ENCODE measurements at places on chromosomes 1 and 21.

- no peak for DNase-seq
Observed at GRCh38 chr1:65255035-65255655, 54.2 kb upstream of the DNAJC6 start.

DNA sequence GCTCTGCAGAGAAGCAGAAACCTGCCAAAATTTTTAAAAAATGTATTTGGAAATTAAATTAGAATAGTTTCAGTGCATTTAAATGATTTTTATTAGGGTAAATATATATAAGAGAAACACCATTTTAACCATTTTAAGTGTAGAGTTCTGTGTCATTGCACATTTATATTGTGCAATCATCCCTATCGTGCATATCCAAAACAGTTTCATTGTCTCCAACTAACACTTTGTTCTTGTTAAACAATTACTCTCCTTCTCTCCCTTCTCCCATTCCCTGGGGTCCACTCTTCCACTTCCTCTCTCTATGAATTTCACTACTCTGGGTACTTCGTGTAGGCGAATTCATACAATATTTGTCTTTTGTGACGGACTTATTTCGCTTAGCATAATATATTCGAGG is 6.0 kb upstream of the OR2L8 start:
- DNase-seq = no peak

DNA sequence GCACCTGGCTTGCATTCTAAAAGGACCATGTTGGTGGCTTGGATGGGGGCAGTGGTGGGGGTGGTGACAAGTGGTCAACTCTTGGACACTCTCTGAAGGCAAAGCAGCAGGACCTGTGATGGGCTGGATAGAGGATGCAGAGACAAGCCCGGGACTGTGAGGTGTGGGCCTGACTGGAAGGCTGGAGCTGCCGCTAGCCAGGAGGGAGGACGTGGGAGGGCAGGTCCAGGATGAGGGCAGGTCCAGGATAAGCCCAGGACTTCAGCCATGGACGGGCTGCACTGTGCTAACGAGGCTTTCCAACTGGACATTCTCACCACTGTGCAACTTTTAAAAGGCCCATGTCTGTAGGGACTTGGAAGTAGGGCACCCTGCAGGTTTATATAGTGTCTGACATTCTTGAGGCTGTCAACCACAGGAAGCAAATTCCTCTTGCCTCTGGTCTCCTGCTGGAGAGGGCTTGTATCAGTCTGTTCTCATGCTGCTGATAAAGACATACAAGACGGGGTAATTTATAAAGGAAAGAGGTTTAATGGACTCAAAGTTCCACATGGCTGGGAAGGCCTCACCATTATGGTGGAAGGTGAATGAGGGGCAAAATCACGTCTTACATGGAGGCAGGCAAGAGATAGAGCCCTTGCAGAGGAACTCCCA is 8.3 kb upstream of the C1orf167 start:
- no peak for DNase-seq

DNA sequence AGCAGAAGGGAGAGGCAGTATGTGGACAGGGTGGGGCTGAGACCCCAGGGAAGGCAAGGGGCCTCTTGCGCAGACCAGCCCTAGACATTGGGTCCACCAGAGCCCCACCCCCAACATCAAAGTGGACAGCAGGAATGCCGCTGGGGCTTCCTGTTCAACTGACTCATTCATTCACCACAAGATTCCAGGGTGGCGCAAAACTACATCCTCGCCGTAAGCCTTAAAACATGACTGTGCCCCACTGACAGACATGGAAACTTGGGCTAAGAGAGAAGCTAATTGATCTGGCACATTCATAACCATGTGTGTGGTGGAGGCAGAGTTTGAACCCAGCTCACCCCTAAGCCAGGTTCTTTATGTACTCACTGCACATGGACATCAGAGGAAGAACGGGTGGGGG is 14.0 kb downstream of the COL16A1 start:
- DNase-seq = no peak

GRCh38 chr1:21254335-21254951 is 35.8 kb downstream of the ECE1 start:
- no peak for DNase-seq

DNA sequence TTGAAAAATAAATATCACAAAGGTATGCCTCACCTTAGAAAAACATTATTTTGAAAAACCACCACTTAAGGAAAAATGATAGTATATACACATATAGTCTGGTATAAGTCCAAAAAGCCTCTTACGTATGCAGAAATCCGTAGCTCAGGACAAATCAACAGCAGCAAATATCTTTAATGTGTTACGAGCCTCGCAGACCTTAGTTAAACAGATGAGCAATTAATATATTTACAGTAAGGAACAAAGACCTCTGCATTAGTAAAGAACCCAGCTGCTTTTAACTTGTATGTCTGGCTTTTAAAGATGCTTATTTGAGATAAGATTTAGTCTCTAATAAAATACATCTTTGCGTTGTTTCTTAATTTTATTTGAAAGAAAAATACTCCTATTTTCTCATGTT is 79.9 kb upstream of the CHRM3 start:
- no peak for DNase-seq

DNA sequence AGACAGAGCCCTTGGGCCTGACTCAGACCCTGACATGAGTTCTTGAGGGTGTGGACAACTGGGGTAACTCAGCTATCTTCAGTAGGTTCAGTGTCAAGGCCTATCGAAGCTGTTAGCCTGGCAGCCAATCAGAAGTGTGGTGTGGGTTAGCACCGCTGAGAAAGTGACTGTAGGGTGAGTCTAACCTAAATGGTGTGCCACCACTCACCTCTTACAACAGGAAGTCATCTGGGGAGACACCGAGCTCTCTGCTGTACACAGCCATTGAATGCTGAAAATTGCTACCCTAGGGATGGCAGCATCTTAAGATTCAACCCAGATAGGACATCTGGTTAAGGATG is 44.6 kb downstream of the RASSF5 start:
- DNase-seq = peak; percentile 74

- no peak for DNase-seq
Observed at GRCh38 chr1:205144046-205144720, 22.4 kb upstream of the RBBP5 start.

- DNase-seq = no peak
Observed at GRCh38 chr1:71557138-71557537, 476.3 kb upstream of the ZRANB2 start.

- no peak for DNase-seq
Observed at GRCh38 chr1:228863776-228864175, 128.5 kb downstream of the RHOU start.

GRCh38 chr1:156226116-156226538 is 13.3 kb downstream of the PMF1 start:
- DNase-seq = no peak

GRCh38 chr1:168755800-168756418 is 26.9 kb upstream of the DPT start:
- no peak for DNase-seq

DNA sequence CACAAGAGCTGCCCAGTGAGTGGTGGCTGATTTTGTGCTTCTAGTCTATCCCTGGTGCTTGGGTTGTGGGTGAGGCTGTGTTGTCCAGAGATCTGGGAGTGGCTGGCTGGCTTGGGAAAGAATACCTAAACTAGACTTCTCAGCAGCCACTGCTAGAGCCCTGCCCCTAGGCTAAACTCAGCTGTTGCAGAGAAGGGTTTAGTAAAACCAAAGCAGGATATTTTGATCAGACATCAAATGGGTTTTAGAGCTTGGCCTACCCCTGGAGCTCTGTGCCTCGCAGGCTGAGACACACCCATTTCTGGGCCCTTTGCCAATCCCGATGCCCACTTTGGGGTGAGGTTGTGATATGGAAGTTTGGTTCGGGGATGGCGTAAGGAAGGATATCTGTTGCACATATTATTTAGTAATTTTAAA is 88.5 kb downstream of the UCK2 start:
- DNase-seq = no peak

DNA sequence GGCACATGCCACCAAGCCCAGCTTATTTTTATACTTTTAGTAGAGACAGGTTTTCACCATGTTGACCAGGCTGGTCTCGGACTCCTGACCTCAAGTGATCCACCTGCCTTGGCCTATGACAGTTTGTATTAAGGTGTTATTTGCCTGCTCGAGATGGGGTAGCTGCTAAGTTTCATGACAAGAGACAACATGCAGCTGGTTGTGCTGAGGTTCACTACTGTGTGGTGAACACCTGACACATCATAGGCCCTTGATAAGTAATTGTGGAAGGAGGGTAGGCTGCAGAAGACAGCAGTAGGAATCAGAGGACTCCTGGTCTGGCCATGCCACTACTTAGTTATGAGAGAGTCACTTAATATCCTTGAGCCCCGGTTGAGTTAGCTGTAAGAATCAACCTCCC is 46.2 kb downstream of the PLPP3 start:
- DNase-seq = no peak

GRCh38 chr21:34282223-34282622 is 81.6 kb upstream of the KCNE2 start:
- no peak for DNase-seq

- DNase-seq = no peak
Observed at GRCh38 chr1:166907763-166908162, 31.7 kb upstream of the TADA1 start.

DNA sequence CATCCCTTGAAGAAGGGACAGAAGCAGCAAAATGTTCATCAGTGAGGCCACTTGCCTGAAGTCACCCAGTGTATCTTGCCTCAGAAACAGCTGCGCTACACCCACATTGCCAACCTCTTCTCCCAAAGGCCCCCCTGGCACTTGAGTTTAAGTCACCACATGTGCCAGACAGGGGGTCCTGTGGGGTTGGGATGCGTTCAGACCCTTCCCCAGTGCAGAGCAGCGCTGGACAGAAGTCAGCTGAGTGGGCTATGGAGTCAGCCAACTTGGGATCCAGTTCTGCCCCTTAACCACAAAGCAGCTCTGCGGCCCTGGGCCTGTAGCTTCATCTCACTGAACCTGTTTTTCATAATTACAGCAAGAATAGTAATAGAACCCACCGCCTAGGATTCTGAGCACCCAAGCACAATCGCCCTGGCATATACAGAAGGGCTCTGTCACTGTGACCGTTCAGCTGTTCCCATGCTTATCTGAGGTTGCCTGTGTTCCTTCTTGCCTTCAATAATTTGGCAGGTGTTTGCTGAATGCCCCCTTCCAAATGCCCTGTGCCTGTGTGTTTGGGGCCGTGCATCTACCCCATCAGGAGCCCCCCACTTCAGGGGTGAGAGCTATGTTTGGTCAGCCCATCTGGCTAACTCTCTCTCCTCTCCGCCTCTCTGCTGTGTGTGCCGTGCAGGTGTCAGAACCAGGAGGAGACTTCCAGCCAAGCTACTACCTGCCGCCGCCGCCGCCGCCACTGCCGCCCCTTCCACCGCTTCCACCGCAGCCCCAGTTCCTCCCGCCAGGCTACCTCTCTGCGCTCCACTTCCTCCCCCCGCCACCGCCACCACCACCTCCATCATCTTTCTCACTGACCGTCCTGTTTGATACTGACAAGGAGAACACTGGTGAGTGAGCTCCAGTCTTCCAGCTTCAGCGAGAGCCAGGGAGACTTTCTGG is 5.0 kb downstream of the DMRTB1 start:
- DNase-seq = no peak

- no peak for DNase-seq
Observed at GRCh38 chr1:25685938-25686665, 69.5 kb downstream of the MAN1C1 start.

GRCh38 chr1:15911927-15912326 is 64.0 kb downstream of the ZBTB17 start:
- DNase-seq = no peak

GRCh38 chr1:27650171-27650538 is 15.2 kb upstream of the FGR start:
- DNase-seq = no peak

GRCh38 chr1:247113733-247114271 is 9.6 kb upstream of the ZNF669 start:
- no peak for DNase-seq

- DNase-seq = no peak
Observed at GRCh38 chr1:159465191-159465603, 25.7 kb downstream of the OR10J1 start.

- no peak for DNase-seq
Observed at GRCh38 chr1:17597651-17598050, 58.2 kb downstream of the ARHGEF10L start.

DNA sequence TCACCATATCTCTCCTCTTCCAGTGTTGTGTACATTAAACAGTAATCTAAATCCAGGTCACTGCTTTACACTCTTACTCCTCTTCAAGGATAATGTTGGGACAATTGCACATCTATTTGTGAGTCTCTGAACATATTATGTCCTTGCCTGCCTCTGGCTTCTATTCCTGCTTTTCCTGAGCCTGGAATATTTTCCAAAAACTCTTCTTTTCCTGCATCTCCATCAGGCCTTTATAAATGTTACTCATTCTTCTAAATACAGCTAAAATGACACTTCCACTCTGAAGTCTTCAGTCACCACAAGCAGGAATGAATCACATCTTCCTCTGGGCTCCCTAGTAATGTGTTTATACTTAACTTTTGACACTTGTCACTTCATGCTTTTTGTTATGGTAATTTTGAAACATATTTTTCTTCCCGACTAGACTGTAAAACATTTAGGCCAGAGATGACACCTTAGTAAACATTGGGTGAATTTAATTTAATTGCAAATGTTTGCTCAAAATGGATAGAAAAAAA is 396.0 kb downstream of the LRRIQ3 start:
- DNase-seq = no peak

DNA sequence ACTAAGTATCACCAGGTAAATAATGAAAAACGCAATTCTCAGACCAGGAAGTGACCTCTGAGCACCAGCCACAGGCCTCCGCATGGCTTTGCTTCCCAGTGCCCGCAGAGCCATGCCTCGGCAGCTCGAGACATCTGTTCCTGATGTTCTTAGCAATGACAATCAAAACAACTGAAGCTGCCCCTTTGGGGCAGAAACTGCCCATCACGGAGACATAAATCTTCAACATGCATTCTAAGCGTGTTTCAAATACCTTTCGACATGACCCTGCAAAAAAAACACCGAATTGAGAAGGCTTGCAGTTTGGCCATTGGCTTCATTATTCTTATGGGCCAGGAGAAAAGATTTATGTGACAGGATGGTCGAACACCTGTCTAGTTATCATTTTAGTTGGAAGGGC is 5.8 kb upstream of the RAP1GAP start:
- DNase-seq = no peak

DNA sequence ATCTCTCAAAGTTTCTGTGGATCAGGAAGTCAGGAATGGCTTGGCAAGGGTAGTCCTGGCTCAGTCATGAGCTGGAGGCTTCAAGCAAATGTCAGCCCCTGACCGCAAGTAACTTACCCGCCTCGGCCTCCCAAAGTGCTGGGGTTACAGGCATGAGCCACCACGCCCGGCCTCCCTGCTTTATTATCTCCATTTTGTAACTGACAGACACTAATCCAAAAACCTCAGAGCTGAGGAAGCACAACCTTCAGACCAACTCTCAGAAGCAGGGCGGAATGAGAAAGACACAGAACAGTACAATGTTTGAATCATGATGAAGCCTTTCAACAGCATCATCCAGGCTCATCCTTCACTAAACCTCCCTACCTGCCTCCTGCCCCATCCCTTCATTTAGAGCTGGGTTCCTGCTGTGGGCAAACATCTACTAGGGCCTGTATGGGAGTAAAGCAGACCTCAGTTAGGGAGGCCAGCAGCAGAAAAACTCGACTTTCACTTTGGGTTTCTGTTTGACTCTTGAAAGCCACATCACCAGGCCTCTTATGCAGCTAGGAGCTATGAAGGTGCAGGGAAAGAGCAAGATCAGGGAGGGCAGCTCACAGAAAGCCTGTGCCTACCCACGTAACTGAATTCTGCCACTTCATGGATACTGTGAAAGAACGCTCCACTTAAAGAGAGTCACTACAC is 84.4 kb upstream of the RAB4A start:
- DNase-seq = no peak

- no peak for DNase-seq
Observed at GRCh38 chr1:60569189-60569588, 495.6 kb upstream of the C1orf87 start.

- no peak for DNase-seq
Observed at GRCh38 chr1:213985209-213986019, 2.4 kb upstream of the PROX1 start.

Data from stimulated activated CD8-positive, alpha-beta memory T cell treated with anti-CD3 and anti-CD28 coated beads, Interleukin-7, amount 100 ng/mL, for 4 hours (primary cell).